ENCODE measurements at places on chromosomes 13 and 19.

- no peaks in the 10 kb centered on the region for H3K27me3 ChIP-seq
- peaks cover 3% of the 10 kb centered on the region for H3K4me1 ChIP-seq
- H3K4me3 ChIP-seq, result no peak overlapping the region
- H3K36me3 ChIP-seq, result peaks cover 4% of the 10 kb centered on the region
- H3K27ac ChIP-seq, result no peak overlapping the region
These were observed 55.7 kb downstream of the GGACT start for GRCh38 chr13:100532836-100533435.

GRCh38 chr19:27652281-27652680, 1560.7 kb downstream of the UQCRFS1 start:
- no peaks in the 10 kb centered on the region for H3K27me3 ChIP-seq
- no peaks in the 10 kb centered on the region for H3K4me1 ChIP-seq
- no peaks in the 10 kb centered on the region for H3K36me3 ChIP-seq
- no peak overlapping the region for H3K27ac ChIP-seq
- no peak for DNase-seq
- no peak overlapping the region for H3K4me3 ChIP-seq

DNA sequence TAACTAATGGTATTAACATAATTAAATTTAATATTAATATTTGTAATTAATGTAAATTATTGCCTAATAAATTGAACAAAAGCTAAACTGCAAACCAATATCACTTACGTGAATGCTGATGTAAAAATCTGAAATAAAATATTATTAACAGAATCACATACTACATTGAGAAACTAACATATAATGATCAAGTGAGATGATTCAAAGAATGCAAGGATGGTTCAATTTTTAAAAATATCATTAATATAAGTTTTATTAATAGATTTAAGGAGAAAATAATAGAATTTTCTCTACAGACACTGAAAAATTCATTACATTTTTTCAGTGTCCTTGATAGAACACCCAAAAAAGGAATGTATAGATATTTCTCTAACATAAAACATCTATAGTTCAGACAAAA, 23.5 kb upstream of the EBPL start:
- peaks cover 4% of the 10 kb centered on the region for H3K4me1 ChIP-seq
- DNase-seq, result no peak
- H3K36me3 ChIP-seq, result peaks cover 50% of the 10 kb centered on the region
- H3K27me3 ChIP-seq, result no peaks in the 10 kb centered on the region
- no peak overlapping the region for H3K27ac ChIP-seq

GRCh38 chr19:50648659-50649058, 586 bp upstream of the C19orf81 start:
- H3K36me3 ChIP-seq, result no peaks in the 10 kb centered on the region
- H3K27me3 ChIP-seq, result peaks cover 30% of the 10 kb centered on the region
- H3K4me3 ChIP-seq, result no peak overlapping the region
- no peak for DNase-seq
- H3K27ac ChIP-seq, result no peak overlapping the region

DNA sequence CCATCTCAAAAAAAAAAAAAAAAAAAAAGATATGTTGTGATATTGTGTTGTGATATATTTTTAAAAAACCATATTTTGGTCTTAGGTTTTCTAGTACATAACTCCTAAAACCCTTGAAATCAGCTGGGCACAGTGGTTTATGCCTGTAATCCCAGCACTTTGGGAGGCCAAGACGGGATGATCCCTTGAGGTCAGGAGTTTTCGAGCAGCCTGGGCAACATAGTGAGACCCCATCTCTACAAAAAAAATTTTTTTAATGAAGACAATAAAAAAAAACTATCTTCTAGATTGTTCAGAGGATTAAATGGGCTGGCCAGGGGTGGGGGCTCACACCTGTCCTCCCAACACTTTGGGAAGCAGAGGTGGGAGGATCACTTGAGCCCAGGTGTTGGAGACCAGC, 1.3 kb upstream of the DCAF15 start:
- H3K4me3 ChIP-seq, result no peak overlapping the region
- no peak overlapping the region for H3K27ac ChIP-seq
- H3K27me3 ChIP-seq, result no peaks in the 10 kb centered on the region
- no peak for DNase-seq

DNA sequence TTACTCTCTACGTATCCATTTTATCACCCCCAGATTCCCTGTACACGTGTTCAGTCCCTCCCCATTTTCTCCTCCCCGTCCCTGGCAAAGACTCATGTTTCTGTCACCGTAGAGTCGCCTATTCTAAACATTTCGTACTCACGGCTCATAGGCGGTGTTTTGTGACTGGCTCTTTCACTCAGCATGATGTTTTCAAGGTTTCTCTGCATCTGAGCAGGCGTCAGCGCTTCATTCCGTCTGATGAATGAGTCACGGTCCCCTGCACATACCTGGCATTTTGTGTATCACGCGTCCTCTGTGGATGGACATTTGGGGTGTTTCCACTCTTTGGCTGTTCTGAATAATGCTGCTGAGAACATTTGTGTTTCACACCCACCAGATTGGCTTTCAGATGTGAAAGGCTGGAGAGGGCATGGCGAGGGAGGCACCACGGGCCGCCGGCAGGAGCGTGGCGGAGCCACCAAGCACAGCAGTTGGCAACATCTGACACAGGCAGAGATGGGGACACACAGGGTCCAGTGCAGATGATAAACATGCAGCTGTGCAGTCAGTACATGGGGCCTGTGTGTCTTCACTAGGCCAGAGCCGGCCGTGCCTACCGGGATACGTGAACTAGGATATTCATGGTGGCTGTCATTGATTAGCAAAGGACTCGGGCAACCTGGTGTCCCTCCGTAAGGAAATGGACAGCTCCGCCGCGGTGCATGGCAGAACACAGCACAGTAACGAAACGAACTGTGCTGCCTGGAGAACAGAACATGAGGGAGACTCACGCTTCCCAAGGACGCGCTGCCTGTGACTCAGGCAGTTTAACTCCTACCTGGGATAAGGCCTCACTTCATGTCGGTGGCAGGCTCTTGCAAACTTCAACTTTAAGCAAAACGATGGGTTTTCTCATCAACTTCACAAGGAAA, 117.2 kb downstream of the ATP11A start:
- H3K4me3 ChIP-seq, result no peak overlapping the region
- H3K36me3 ChIP-seq, result peaks cover 8% of the 10 kb centered on the region
- no peak for DNase-seq
- H3K27ac ChIP-seq, result no peak overlapping the region

DNA sequence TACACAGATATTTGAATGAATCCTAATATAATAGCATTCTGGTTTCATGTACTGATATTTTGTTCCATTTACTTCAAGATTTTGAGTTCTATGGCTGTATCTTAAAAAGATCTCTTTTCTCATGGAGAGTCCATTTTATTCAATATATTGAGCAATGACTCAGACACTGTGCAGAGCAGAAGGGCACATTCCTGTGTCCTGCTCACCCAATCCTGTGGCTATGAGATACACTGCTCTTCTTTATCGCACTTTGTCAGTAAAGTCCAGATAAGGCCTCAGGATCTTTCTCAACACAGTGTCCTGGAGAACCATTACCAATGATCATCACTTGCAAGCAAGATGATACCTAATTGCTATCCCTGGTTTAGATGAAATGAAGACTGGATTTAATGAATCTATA, 155.0 kb downstream of the CYSLTR2 start:
- H3K36me3 ChIP-seq, result peaks cover 11% of the 10 kb centered on the region
- H3K27me3 ChIP-seq, result peaks cover 5% of the 10 kb centered on the region
- H3K4me3 ChIP-seq, result no peak overlapping the region
- DNase-seq, result no peak

GRCh38 chr13:91142572-91142971, 204.9 kb upstream of the MIR17HG start:
- H3K27ac ChIP-seq, result no peak overlapping the region
- H3K27me3 ChIP-seq, result no peaks in the 10 kb centered on the region
- DNase-seq, result no peak
- H3K4me3 ChIP-seq, result no peak overlapping the region
